Right kidney (tissue), 9 donors: ENCODE measurements at places on chromosomes 16 and 17.
A peak's percentile ranks its signal among the peaks of the same experiment; 100 is the strongest.

DNA sequence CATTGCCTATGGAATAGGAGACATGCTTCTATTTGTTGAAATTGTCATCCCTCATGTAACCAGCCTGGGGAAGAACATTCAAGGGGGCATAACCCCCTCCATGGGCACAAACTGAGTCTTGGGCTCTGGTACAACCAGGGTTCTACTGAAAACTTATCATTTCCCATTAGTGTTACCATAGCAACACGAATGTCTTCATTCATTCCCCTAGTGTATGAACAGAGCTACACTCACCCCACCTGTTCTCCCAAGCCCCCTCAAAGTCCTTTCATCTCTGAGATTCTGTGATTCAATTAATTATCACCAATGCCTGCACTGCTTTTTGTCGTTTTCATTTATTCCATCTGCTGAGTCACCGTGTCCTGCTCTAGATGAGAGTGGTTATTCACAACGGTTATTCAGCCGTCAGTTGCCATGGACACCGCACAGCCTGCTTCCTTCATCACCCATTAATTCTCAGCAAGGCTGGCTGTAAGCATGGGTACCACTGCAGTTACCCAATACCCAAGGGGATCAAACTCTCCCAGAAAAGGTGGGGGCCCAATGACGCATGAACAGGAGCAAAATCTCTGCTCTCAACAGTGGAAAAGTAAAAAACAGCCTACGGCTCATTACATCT lies 1.6 kb upstream of the GAST start:
- no peak for DNase-seq

DNA sequence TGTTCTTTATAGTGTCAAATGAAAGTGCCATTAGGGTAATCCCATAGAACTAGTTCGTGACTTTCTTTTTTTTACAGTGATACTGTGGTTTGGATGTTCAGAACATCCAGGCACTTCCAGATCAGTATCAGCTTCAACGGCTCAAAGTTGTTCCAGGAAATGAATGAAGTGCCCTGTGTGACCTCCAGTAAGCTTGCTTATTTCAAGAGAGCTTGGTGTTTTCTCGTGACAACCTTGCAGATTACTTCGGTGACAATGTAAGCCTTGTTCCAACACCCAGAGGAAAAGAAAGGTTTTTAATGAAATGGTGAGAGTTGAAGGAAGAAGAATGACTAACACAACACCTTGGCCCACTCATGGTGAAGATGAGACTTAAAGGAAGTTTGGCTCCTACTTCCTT lies 16.0 kb upstream of the KCNJ16 start:
- no peak for DNase-seq

DNA sequence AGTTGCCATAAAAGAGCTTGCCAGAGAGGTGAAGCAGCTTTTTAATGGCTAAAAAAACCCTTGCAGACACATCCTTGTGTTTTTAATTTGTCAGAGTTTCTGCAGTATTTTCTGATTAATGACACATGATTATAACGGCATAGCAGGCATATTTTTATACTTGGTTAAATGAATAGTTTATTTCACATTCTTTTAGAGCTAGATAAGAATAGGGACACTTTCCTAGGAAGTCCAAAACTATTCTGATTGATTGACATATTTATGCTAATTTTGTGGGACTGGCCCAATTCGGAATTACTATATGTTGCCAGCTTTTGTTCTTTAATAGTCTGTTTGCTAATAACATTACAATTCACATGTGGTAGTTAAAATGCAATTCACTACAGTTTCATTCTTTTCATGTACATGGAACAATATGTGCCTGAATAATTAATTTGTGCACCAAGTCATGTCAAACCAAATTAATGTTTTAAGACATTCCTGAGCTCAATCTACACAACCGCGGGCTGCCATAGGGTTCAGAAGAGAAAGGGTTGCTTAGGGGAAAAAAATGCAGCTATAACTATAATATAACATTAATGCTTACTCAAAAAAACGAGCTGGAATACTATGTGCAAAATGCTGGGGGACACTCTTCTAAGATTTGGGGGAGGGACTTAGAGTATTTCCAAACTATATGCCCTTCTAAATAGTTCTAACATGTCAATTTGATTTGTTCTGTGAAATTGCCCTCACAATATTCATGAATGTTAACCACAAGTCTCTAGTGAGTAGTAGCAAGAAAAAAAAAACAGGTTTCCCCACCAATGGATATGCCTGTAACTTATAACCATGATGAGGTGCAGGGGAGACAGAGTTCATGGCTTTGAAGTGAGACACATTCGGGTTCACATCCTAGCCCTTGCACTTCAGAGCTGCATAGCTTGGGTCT lies 305.4 kb downstream of the CEP112 start:
- no peak for DNase-seq

DNA sequence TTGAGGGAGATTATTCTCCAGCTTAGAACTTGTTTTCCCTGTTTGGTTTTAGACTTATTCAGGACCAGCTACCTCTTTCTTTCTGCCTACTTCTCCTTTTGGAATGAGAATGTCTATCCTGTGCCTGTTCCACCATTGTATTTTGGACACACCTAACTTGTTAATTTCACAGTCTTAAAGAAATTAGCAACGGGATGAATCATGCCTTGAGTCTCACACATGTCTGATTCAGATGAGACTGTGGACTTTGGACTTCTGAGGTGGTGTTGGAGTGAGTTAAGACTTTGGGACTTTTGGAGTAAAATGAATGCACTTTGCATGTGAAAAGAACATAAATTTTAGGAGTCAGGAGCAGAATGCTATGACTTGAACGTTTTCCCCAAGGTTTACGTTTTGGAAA lies 581.4 kb downstream of the CDH11 start:
- no peak for DNase-seq

GRCh38 chr17:10169290-10169689 lies 29.1 kb downstream of the GAS7 start:
- DNase-seq = no peak

DNA sequence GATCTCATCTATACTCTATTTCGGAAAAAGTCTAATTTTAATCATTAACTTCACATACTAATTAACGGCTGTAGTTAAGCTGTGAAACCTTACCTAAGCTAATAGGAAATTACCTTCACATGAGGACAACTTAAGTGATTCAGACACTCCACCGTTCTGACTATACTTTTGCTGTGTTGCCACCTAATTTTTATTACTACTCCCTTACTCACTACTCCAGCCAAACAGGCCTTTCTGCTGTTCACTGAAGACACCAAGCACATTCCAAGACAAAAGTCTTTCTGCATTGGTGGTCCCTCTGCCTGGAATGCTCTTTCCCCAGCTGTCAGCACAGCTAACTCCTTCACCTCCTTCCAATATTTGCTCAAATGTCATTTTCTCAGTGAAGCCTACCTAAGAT lies 1.3 kb downstream of the CMTR2 start:
- DNase-seq = peak; percentile 27

DNA sequence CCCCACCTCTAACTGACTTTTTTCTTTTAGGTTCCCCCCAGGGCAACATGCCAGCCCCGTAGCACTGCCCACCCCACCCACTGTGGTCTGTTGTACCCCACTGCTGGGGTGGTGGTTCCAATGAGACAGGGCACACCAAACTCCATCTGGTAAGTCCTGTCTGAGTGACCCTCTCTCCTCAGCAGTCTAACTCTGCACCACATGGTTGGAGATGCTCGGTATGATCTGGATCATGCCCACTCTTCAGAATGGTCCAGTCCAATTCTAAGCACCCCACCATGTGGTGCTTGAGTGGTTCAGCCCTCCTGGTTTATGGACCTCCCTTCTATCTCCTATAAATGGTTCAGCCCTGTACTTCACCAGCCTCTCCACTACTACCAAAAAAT lies 5.9 kb downstream of the KDM6B start:
- DNase-seq = no peak

DNA sequence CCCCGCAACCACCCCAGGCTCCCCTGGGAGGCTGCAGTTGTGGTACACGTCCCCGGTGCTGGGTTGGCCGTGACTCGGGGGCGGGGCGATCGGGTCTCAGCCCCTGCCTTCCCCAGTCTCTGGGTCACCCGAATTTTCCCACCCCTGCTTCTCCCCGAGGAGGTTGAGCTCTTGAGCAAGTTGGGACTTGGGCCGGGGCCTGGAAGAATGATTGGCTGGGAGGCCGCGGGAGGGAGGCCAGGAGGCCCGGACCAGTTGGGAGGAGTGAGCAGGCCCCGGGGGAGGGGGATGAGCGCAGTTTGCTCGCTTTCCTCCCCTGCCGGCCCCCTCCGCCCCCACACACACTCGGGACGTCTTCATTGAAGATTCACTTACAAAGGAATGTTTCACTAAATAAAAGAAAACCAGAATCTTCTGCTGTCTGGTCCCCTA lies 4.5 kb upstream of the HEXIM1 start:
- peak; percentile 81 for DNase-seq

DNA sequence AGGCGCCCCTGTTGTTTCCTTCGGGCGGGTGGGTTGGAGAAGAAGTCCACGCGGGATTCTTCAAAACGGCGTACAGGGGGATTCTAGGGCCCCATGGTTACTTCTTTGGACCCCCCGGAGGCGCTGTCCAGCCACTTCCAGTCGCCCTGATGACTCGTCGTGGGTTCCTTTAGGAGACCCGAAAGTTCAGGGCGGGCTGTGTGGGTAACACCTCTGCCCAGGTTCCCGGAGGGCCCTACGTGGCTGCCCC lies 716 bp upstream of the HIC1 start:
- DNase-seq = no peak

DNA sequence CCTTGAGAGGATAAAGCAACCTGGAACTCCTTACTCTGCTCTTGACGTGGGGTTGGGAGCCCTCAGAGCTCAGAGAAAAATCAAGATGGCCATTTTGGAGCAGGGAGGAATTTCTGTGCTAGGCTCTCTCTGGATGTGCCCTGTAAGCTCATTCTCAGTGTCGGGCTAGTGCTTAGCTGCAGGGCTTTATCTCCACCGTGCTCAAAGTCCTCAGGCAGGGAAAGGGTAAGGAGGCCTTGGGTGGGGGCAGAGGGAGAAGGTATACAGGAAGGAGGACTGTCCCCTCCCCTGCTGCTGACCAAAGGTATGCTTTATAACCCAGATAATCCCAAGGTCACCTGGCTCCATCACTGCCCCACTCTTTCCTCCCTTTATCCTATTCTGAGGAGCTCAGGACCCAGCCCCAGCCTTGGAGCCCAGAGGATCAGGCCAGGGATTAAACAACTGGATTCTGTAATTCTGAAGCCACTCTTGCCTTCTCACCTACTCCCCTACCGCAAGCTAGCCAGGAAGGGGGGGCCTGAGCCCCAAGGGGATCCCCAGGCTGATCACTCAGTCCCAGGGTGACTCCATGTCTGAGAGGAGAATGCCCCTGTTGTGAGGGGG lies 1.1 kb downstream of the DHRS11 start:
- no peak for DNase-seq

DNA sequence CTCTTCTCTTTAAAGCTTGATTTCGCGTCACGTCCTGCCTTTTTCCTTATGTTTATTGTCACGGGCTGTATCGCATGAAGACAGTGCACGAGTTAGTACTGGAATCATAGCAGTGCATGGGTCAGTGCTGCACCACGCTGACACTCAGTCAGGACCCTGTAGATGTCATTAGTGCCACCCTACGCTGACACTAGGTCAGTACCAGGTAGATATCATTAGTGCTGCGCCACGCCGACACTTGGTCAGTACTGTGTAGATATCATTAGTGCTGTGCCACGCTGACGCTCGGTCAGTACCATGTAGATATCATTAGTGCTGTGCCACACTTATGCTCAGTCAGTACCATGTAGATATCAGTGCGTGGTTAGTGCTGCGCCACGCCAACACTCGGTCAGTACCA lies 106.2 kb upstream of the ZNF469 start:
- no peak for DNase-seq

DNA sequence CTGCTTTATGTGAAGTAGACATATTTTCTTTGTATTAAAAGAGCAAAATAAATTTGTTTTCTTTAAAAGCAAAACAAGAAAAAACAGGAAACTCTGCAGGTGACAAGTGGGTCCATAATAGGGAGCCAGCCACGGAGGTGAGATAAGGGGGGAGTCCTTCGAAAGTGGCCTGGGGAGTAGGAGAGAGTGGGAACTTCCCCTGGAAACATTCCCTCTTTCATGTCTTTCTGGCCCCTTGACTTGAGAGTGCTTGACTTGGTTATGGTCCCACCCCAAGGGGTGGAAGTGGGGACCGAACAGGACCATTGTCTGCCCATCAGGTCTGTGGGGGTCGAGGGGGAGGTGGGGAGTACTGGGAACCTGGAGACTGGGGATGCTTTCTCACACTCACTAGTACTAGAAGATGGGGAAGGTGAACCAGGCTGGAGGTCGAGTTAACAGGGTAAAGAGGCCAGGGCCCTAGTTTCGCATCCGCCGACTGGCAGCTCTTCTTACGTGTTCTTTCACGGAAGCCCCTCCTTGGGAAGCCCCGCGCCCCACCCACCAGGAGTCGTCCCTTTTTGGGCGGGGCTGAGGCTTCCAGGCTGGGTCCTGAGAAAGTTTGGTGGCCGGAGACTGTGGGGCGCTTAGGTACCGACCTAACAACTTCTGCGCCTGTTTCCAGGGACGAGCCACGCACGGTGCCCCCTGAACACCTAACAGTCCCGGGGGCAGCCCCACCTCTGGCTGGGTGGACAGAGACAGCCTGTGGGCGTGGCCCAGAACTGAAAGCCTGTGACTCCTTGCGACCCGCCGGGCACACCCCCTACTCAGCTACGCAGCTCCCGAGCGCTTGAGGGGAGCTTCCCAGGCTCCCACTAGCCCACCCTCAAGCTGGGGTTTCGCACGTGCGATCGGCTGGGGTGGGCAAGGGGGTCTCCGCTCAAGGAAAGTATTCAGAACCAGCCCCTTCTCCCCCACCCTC lies 790 bp downstream of the TRADD start:
- no peak for DNase-seq
